ENCODE measurements at places on chromosomes 3 and 15.
A peak's percentile ranks its signal among the peaks of the same experiment; 100 is the strongest.

DNA sequence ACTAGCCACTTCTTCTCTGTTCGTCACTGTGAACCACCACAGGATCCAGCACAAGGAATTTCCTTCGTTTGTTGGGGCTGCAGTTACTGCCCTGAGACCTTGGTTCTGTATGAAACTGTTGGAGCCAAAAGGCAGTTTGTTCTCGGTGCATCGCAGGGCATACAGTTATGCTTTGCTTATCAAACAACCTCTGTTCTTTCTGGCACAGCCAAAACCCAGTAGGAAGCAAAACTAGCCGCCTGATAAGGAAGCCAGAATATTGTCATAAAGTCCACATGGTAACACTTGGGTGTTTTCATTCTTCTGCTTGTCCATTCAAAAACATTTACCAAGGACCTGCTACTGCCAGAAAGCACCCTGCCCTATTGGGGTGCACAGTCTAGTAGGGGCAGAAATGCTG lies 116.1 kb downstream of the RAB11A start:
- no peak for DNase-seq

DNA sequence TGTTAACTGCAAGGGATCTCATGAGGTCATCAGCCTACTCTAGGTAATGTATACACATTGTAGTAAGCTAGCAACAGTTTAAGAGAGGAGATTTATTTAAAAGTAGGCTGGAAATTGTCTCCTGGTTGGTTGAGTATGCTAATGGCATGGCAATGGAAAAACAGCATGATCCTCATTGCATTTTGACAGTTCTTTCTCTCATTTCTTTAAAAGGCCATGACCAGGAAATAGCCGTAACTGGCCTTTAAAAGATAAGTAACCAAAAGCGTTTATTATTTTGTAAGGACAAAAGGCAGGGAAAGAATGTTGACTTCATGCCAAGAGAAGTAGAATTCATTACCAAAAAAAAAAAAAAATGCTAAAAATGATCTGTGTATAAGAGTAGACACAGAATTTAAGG lies 310.3 kb downstream of the FGF12 start:
- no peak for DNase-seq

DNA sequence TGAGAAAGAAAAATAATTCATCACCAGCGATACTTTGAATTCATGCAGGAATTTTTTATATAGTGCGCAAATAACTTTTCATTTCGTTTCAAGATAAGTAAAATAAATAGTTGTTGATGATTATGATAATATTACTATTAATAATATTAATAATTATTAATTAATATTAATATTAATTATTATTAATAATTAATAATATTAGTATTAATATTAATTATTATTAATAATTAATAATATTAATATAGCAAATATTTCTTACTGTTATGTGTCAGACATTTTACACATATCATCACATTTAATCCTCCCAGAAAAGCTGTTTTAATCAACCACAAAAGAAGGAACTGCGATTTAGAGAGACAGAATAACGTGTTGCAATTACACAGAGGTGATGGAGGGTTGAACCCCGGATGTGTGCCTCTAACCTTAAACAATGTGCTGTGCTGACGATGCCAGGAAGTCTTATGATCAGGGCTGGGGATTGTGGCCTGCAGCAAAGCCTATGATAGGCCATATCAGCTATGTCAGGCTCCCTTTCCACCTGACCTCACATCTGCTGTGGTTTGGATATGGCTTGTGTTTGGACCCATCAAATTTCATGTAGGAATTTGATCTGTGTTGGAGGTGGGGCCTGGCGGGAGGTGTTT lies 263.5 kb upstream of the NR2F2 start:
- DNase-seq = no peak

GRCh38 chr3:131608741-131609140 lies 106.0 kb upstream of the MRPL3 start:
- no peak for DNase-seq

- DNase-seq = no peak
Observed at GRCh38 chr3:17133632-17134545, 249.1 kb downstream of the PLCL2 start.

GRCh38 chr15:60526127-60526616 lies 47.2 kb upstream of the ICE2 start:
- DNase-seq = peak; percentile 94

DNA sequence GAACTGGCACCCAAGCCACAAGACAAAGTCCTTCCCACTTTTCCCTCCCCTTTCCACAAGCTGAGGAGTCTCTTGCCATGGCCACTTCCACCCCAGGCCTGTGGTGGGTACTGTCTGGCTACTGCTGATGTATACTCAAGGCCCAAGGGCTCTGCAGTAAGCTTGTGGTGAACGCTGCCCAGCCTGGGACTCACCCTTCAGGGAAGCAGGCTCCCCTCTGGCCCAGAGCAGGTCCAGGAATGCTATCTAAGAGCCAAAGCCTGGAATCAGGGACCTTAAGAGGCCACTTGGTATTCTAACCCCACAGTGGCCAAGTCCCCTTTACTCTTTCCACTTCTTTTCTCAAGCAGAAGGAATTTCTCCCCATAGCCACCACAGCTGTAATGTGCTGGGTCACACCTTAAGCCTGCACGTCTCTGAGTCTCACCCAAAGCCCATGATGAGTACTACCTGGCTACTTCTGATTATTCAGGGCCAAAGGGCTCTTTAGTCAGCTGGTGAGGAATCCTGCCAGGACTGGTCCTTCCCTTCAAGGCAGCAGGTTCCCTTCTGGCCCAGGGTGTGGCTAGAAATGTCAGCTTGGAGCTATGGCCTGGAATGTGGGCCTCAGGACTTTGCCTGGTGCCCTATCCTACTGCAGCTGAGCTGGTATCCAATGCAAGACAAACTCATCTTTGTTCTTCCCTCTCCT lies 4.0 kb downstream of the PATL2 start:
- no peak for DNase-seq

- DNase-seq = no peak
Observed at GRCh38 chr3:127566833-127567232, 23.7 kb downstream of the TPRA1 start.

GRCh38 chr3:71432044-71432975 lies 151.2 kb downstream of the FOXP1 start:
- no peak for DNase-seq

GRCh38 chr15:81894061-81894460 lies 151.8 kb downstream of the MEX3B start:
- no peak for DNase-seq

DNA sequence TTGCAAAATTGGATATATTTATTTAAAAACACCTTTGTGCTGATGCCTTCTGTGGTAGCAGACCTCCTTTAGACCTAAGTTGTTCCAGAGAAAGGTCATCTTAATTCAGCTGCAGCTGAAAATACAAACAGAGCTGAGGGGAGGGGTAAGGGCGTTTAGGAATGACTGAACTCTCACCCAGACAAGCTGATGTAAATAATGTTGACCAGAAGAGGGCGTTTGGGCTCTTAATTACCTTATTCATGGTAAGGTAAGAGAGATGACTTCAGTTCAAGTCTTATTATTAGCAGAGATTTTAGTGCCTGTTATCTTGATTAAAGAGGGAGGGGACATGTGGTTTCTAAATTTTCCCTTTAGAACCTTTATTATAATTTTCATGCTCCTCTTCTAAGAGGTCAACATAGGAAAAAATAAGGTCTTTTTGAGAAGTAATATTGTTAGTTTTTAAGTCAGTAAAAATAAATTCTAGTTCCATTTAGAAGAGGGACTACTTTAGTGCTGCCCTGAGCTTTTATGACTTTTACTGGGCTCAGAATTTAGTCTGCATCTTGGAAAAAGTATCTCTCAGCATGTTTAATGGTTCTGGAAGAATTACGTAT lies 46.3 kb downstream of the GPR171 start:
- no peak for DNase-seq

- DNase-seq = no peak
Observed at GRCh38 chr3:169939320-169939719, 27.3 kb upstream of the SEC62 start.

DNA sequence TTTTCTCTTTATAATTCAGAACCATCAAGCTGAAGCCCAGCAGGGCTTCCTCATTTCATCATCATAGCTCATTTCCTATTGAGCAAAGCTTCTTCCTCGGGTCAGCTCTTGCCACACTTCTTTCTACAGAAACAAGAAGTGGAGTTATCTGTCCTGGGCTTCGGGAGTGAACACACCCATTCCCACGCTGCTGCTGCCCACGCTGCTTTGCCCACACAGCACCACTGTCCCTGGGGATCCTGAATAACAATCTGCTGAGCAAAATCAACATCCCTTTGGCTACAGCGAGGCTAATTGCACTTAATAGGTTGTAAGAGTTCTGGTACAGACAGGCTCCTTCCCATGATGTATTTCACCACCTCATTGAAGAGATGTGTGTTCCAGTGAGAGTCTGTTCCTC lies 23.7 kb downstream of the CEP19 start:
- peak; percentile 53 for DNase-seq

GRCh38 chr3:9681723-9682081 lies 21.9 kb upstream of the CPNE9 start:
- peak; percentile 86 for DNase-seq

DNA sequence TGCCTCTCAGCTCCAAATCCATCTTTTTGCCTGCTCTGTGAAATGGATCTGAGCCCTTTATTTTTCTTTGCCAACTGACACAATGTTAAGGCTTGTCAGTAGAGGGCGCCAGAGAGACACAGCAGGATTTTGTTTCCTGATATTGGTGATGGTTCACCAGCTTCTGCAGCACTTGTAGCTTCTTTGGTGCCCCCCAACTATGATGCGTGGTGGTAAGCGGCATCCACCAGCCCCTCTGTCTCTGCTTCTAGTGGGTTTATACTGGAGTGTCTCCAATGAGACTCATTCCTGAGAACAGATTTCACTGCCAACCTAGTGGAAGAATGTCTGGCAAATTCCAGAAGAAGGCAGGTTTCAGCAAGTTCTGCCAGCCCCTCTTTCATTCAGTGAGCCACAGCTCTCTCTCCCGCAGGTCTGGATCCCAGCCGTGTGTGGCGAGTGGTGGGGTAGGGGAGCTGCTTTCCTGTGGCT lies 471.9 kb upstream of the FRG2C start:
- DNase-seq = peak; percentile 47

DNA sequence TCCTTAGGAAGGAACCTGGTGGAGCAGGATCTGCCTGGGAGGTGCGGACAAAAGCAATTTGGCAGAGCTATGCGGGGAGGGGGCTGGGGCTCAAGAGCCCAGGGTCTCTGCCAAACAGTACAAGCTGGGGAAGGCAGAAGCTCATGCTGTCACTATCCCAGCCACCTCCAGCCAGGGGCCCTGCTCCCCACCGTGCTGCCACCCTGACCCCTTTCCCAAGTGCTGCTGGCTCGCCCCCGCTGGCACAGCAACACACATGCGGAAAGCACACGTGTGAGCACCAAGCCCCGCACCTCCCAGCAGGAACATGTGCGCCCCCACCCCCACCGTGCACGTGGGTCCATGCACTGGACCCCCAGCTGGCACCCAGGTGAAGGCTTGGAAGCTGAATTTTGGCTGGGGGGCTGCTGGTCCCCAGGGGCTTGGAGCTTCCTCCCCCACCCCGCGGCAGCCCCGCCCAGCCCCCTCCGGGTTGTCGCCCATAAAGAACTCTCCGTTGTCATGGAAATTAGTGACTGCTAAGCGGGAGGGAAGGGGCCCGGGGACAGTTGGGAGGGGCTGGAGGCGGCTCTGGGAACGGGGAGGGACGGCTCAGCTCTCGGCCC lies 742 bp downstream of the CAMKV start:
- no peak for DNase-seq

GRCh38 chr3:19903649-19904048 lies 30.4 kb downstream of the EFHB start:
- DNase-seq = no peak

GRCh38 chr3:142287866-142288638 lies 62.7 kb upstream of the GK5 start:
- no peak for DNase-seq

- DNase-seq = no peak
Observed at GRCh38 chr3:112746675-112747280, 99.9 kb downstream of the CD200R1L start.

DNA sequence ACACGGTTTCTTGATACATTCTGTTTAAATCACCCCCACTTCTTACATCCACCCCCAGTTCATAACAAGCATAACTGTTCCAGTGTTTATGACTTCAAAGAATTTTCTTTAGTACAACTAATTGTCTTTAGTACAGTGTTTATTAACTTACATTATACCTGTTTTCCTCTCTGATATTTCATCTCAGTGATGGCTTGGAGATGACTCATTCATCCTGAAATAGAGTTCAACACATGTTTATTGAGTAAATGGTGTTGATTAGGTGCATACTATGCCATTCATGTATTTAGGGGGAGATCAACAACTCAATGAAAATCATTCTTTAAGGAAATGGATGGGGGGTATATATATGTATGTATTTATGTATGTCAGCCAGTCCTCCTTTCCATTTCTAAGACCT lies 21.7 kb upstream of the UTS2B start:
- no peak for DNase-seq

GRCh38 chr15:90711842-90712241 lies 5.3 kb upstream of the BLM start:
- no peak for DNase-seq

GRCh38 chr15:82963471-82964341 lies 11.2 kb upstream of the HOMER2 start:
- no peak for DNase-seq

DNA sequence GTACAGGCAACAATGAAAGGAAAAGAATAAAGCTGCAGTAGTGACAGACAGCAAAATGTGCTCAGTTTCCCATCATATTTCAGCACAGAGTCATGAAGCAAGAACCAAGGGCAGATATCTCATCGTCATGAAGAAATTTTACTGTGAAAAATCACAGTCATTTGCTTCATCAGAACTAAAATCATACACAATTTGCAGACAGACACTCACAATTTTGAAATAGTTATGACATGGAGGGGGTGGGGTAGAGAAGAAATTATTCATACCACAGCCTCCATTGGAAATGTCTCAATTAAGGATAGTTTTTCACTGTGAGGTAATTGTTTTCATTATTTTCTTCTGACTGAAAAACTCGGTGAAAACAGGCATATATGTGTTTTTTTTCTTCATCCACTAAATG lies 78.8 kb upstream of the CNTN3 start:
- no peak for DNase-seq

Data from adrenal gland (tissue), 19 donors.